ENCODE measurements at places on chromosomes 7 and 10.

DNA sequence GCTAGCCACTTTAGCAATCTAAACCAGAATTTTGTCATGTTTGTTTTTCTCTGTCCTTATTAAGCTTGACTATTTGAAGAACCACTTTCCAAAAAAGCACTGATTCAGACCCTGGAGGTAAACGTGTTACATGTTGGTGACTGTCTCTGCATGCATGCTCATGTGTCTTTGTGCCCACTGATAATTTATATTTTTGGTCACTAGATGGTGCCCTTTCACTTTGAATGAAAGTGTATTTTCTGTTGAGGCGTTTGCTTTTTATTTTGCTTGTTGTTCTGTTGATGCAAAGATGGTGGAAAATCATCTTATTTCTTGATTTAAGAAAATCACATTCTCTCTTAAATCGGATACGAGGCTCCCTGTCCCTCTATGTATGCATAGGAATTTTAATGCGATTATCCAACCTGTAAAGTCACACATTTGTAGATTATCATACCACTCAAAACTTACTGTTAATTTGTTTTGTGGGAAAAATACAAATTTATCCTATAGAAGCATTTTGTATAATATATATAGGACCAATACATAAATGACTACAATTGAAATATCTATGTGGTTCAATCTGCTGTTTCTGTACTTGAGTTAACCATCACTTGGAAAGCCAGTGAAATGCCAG is 269.3 kb downstream of the BICC1 start:
- no peak for DNase-seq

- no peak for DNase-seq
These were observed 323.8 kb downstream of the GPR158 start for GRCh38 chr10:25498645-25499044.

- no peak for DNase-seq
These were observed 83.6 kb downstream of the LRRN3 start for GRCh38 chr7:111174510-111174909.

DNA sequence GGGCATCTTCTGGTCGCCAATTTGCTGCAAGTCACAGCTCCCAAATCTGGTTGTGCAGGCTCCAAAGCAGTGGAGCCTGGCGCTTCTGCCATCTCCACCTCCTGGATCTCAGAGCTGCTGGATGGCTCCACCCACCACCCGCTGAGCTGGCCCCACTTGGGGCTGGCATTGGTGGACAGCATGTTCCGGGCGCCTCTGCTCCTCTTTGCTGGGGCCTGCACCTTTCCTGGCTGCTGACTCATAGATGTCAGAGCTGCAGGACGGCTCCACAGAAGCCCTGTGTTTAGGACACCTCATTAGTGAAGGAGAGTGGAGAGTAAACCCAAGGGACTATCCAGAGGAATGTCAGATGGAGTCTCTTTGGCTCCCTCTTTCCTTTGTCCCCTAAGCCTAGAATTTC is 27.4 kb downstream of the MAPK8 start:
- no peak for DNase-seq

DNA sequence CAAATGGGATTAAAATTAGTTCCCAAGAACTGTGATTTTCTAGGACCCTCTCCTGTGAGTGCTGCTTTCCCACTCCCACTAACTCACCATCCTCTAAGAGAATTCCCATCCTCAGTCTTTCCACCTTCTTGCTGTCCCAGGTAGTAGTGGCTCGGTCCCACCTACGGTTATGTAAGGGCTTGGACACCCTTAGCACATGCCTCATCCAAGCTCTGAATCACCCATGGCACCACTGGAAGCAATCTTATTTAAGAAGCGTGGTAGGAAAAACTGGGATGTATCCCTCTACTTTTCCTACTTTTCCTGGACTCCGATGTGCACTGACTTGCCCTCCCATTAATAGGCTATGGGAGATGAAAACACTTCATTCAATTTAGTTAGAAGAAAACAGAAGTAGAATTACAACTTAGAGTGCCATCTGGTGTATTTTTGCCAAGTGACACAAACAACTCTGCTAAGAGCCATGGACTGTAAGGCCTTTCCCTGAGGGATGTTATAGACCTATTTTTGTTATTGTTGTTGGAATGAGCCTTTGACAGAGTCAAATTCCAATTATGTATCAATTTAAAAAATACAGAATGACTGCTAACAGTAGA is 13.7 kb upstream of the ANKRD22 start:
- DNase-seq = no peak

DNA sequence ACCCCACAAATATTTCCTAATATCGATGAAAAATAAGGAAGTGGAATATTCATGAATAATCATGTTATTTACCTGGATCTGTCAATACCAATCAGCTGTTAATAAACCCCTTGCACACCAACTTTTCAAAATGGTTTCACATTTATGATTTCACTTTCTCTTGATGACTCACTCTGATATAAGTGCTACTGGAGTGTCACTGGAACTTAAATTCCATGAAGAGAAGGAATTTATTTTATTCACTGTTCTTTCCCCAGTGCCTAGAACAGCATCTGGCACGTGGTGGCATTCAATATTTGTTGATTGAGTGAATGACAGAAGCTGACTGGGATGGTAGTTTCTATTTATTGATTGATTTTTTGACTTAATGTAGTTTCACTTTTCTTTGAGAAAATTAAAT is 3.5 kb upstream of the ENO4 start:
- DNase-seq = no peak

GRCh38 chr7:96547371-96547811 is 162.3 kb downstream of the SEM1 start:
- no peak for DNase-seq

DNA sequence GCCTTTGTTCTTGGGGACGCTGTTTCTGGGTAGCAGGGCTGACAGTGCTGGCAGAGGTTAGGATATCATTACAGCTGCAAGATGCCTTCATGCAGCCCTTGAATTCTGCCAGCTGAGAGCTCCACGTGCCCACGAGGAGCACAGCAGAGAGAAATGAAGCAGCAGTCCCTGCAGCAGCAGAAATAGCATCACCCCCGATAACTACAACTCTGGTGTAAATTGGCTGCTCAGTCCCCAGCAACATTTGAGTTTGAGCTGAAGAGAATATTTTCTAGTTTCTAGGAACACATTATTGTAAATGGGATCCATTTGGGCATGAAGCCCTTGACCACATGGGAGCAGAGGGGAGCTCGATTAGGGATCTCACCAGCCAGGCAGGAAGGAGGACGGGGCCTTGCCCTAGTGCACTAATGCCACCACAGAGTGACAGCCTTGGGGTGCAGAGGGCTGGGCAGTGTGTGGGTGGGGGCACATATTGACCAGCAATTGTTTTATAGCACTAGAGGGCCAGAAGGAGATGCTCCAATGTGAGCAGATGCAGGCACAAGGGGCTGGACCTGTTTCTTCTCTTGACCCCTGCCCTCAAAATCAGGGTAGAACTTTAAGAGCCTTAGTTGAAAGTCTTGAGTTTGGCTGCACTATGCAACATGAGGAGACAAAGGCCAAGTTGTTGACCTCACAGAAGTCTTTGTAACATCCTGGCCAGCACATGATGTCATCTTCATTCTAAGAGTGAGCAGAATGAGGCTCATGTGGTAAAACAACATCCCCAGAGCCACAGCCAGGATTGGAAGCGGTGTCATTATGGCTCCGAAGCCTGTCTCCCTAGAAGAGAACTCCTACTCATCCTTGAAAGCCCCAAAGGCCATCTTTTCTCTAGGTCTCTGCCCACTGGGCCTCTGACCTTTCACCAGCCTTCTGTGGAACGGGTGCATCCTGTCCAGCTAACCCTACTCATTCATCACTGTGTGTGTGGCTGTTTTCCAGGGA is 52.6 kb downstream of the ADCY1 start:
- no peak for DNase-seq

DNA sequence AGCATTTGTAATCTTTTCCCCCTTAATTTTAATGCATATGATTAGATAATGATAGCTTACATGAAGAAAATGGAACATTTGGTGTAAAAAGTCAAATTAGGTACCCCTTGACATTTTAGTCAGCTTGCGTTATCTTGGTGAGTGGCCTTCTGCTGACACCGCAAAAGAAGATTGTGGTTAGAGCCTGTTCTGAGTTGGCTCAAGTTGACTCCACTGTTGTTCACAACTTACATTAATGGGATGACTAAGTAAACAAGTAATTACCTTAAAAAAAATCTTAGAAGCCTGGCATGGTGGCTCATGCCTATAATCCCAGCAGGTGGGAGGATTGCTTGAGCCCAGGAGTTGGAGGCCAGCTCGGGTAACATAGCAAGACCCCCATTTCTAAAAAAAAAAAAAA is 24.2 kb downstream of the TRRAP start:
- no peak for DNase-seq

- no peak for DNase-seq
These were observed 186.8 kb downstream of the CTTNBP2 start for GRCh38 chr7:117686311-117686935.

GRCh38 chr7:68823996-68824780 is 774.1 kb upstream of the AUTS2 start:
- no peak for DNase-seq

- DNase-seq = peak; percentile 57
These were observed 3.3 kb downstream of the GATA3 start for GRCh38 chr10:8057636-8058273.

- DNase-seq = no peak
These were observed 127.3 kb downstream of the TRIL start for GRCh38 chr7:28830846-28831245.

GRCh38 chr7:98086281-98086718 is 20.4 kb upstream of the LMTK2 start:
- DNase-seq = no peak

GRCh38 chr7:33986451-33986850 is 81.1 kb downstream of the BMPER start:
- no peak for DNase-seq
